ENCODE measurements at places on chromosomes 2 and 18.

- no peak for DNase-seq
Observed at GRCh38 chr2:54609647-54610046, 113.8 kb upstream of the EML6 start.

GRCh38 chr2:240822280-240822847 lies 2.3 kb upstream of the KIF1A start:
- DNase-seq: no peak

DNA sequence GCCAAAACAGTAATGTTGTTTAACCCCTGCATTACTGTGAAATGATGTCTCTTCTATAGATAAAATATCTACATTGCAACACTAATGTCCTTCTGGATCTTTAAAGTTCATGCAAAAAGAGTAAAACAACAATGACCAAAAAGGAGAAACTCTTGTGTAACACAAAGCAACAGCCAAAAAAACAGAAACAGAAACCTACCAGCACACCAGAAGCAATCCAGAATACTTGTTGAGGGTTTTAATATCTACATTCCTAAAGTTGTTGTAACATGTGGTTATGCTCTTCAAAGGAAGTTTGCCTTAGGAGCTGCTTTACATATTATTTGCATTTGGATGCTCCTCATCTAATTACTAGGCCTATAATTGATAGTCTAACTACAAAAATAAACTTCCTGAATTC lies 157.2 kb downstream of the BABAM2 start:
- DNase-seq: no peak

DNA sequence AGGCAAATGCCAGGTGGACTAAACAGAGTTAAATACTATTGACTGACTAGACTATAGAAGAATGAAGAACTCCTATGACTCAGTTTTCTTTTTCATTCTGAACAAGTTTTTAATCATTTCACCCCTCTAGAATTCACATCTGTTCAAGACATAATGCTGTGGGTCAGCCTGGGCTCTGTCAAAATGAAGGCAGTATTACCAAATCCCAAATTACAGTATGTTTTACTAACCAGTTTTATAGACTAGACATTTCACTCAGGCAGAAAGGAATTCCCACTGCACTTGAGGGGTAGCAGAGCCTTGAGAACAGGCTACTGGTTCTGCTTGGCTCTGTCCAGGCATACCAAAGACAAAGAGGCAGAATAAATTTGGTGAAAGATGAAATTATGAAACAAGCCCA lies 511.7 kb downstream of the EPHA4 start:
- DNase-seq: no peak

DNA sequence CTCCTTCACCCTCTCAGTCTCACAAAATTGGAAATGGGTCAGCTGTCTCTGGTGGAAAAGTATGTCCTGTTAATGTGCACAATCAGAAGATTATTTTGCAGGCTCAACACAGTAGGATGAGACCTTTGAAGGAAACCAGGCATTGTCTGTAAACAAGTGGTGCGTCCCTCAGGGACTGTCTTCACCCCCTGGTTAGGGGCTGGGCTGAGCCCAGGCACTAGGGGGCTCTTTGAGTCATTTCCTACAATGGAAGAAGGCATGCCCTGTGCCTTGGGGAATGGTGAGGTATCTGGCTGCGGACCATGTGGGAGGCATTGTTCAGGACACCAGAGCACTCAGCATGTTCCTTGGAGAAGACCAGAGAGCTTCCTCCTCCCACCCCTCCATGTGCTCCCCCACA lies 26.8 kb downstream of the PKDCC start:
- no peak for DNase-seq

- DNase-seq: no peak
Observed at GRCh38 chr2:118095610-118096009, 7.3 kb downstream of the INSIG2 start.

GRCh38 chr2:44100351-44100750 lies 68.3 kb upstream of the PPM1B start:
- no peak for DNase-seq

GRCh38 chr2:201208563-201209252 lies 25.8 kb downstream of the CASP10 start:
- DNase-seq: no peak

DNA sequence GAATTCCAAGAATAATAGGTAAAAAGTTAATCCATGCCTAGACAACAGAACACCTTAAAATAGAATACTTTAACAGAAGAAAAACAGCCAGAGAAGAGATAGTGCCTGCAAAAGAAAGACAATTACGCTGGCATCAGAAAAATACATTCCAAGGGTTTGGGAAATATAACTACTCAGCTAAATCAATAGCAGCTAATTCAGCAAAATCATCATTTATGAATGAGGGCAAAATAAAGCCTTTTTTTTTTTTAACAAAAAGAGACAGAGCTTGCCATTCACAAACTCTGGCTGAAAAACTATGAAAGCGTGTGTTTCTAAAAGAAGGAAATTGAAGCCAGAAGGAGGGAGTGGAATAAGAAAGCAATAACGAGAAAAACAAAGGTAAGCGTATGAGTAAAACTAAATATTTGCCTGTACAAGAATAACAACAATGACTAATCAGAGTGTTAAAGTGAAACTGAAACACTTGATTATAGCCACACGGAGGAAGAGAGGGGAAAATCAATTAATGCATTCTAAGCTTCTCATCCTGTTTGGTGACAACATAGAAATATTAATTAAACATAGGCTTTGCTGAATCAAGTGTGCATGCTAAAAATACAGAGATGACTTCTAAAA lies 90.2 kb downstream of the EHD3 start:
- no peak for DNase-seq

- DNase-seq: no peak
Observed at GRCh38 chr2:8328217-8328616, 353.6 kb upstream of the ID2 start.

DNA sequence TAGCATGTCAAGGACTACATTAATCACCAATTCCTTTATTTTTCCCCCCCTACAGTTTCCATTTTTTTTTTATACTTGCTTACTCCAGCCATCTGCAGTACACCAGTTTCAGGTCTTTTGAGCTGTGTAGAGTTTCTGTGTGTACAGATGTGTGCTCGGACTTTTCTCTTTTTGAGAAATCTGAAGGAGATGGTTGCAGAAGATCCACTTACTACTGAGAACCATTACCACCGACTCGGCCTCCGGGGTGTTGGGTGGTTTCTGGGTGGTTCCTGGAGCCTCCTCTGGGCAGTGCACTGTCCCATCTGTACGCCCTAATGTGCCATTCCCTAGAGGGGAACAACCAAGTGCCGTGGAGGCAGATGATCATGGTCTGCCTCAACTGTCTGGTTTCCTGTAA lies 15.4 kb upstream of the LYPD6B start:
- DNase-seq: no peak

DNA sequence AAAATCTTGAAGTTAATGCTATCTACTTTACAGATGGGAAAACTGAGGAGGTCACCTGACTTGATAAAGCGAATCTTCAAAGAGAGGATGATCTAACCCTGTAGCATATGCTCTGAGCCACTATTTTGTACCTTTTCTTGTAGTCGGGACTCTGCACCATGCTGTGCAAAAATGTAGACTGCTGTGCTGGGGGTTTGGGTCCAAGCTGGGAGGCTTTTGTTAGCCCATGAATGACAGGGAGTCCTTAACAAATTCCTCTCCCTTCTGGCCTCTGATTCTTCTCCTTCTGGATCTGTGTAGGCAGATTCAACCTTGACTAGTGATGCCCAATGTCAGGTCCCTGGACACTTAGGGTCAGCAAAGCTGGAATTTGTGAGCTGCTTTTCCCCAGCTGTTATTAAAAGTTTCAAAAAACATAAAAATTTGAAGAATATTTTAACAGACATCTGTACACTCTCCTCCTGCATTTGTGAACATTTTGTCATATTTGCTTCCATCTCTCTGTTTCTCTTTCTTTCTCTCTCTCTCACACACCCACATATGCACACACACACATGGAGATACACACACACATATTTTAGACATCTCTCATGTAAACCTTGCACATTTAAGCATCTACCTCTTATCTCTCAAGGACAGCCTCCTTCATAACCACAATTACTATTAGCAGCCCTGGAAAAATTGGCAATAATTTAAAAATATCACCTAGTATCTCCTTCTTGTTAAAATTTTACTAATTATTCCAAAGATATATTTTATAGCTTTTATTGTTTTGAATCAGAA lies 335.0 kb upstream of the TRIB2 start:
- no peak for DNase-seq

GRCh38 chr2:239717319-239717675 lies 307.8 kb downstream of the NDUFA10 start:
- DNase-seq: no peak

DNA sequence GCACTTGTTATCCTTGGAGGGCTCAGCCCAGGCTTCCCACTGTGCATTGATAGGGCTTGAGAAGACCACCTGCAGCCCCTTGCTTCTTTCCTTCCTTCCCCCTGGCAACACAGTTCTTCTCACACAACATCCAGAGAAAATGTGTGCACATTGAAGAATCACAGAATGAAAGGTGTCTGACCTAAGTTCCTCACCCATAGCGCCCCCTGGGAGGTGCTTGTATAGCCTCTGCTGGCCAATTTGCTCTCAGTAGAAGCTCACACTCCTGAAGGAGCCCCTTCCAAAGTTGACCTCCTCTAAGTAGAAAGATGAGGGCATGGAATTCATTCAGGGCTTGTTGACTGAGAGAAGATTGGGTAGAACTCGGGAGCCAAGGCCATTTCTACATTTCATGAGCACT lies 758.4 kb upstream of the KLHL29 start:
- no peak for DNase-seq

- DNase-seq: no peak
Observed at GRCh38 chr2:99106913-99107312, 34.6 kb upstream of the C2orf15 start.

- no peak for DNase-seq
Observed at GRCh38 chr2:110745048-110745447, 12.7 kb downstream of the ACOXL start.

- DNase-seq: no peak
Observed at GRCh38 chr2:38554973-38555595, 47.6 kb downstream of the HNRNPLL start.

GRCh38 chr2:69055688-69056470 lies 42.9 kb downstream of the ANTXR1 start:
- no peak for DNase-seq

DNA sequence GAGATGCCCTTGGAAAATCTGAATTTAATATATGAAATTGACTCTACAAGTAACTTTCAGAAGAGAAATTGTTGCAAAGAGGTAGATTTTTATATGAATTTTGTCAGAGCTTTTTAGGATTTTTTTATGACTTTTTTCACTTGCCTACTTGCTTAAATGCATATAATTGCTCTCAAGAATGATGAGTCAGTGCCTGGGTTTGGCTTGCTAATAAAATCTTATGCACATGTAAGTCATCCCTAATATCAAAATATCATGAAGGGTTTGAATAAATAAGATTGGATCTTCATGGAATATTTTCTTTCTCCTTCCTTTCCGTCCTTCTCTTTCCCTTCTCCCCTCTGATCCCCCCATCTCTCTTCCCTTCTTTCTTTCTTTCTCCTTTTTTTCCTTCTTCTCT lies 354.1 kb downstream of the TXNL1 start:
- no peak for DNase-seq

GRCh38 chr2:190662754-190663153 lies 13.9 kb downstream of the NAB1 start:
- no peak for DNase-seq

DNA sequence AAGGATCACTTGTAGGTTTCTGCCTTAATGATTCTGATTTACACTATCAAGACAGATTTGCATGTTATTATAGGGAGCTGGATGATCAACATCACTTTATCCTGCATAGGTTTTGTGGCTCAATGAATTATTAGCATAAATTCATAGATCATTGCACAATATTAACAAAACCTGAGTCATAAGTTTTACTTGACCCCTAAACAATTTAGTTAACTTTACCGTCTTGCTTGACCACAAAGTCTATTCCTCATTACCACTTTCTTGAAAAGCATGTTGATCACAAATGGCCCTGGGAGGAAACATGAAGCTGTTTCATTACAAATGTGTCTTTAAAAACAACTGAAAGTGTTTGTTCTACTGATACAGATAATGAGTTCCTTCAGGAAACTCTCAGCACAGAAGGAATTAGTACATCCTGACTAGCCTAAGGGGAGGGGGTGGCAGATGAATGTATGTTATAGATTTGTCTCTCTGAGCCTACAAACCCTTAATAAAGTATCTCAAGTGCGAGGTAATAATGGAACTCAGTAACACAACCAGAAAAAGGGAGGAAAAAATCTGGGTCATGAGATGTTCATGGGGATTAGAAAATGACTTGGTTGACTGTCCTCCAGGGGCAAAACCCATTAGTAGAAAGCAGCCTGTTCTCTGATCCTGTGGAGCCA lies 303.4 kb downstream of the PIK3C3 start:
- DNase-seq: no peak

DNA sequence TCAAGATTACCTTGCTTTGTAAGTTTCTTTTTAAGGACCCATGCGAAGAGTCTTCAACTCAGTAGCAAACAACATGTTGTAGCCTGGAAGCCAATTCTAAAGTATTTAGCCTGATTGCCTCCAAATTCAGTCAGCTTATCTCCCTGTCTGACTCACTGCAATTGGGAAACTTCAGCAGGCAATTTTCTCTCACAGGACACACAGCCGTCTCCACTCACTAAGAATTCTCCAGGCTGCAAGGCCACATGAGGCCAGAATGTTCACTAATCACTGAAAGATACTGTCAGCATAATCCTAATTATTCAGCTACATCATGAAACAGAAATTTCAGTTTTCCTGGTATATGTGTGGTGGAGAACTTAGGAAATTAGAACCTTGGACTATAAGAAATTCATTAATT lies 78.1 kb upstream of the PDE1A start:
- no peak for DNase-seq

DNA sequence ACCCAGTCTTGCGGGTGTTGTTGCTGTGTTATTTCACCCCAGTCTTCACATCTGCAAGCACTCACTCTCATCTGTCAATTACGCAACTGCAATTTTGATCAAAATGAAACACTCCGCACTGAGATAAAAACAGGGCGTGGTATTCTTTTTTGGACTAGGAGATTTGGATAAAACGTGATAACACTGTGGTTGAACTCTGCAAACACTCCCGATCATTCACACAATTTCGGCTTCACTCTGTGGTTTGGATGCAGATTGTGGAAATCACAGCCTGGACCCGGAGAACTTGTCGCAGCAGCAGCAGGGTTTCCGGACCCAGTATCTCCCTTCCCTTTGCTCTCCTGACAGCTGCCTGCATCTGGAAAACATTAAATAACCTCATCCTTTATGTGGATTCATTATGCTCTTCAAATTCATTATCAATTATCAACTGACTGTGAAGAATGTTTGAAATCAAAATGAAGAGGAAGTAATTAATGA lies 49.4 kb upstream of the APCDD1 start:
- DNase-seq: no peak

GRCh38 chr18:54852780-54853675 lies 24.8 kb downstream of the RAB27B start:
- DNase-seq: no peak

GRCh38 chr18:905948-906415 lies 1.3 kb downstream of the ADCYAP1 start:
- DNase-seq: no peak

DNA sequence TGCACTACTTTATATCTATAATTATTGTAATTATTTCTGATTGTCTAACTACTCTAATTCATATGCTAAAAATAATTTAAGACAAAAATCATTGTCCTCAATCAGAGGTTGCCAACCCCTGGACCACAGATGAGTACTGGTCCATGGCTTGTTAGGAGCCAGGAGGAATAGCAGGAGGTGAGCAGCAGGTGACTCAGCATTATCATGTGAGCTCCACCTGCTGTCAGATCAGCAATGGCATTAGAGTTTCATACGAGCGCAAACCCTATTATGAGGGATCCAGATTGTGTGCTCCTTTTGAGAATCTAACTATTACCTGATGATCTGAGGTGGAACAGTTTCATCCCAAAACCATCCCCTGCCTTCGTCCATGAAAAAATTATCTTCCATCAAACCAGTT lies 1434.4 kb downstream of the LRP1B start:
- no peak for DNase-seq

Data from stimulated activated CD4-positive, alpha-beta T cell treated with anti-CD3 and anti-CD28 coated beads, Interleukin-1b, Interleukin-23, amount 100 ng/mL, for 1 hour (primary cell).